Epithelial cell of prostate (primary cell): ENCODE measurements at places on chromosomes 13 and 19.

DNA sequence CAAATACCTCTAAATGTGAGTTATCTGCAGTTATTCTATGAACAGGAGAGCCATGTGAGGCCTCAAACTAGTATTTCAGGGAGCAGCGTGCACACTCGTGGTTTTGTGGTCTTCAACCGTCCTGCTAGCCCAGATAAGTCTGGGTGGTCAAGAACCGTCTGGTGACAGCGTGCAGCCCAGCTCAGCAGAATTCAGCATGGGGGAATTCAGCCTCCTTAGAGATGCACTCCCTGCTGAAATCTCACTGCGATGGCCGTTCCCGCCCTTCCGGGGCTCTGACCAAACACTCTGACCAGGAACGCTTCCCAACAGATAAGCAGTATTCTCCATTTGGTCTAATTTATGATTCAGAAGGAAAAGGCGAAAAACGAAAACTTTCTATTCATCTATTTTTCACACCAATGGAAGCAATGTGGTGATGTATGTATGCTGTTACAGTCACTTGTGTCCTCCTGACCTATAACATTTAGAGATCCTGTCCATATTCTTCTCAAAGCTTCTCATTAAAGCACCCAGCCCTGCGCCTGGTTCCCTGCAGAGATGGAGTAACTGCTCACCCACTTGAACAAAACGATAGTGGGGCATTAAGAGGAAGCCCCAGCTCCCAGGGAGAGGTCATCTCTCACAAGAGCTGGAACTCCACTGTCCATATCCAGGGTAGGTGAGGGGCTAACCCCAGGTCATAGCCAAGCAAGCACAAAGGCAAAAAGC, 2.9 kb downstream of the ANKRD27 start:
- no peak for DNase-seq

GRCh38 chr19:3281026-3281425, 56.6 kb downstream of the CELF5 start:
- no peak for DNase-seq

GRCh38 chr13:95235974-95236373, 65.3 kb downstream of the ABCC4 start:
- DNase-seq: no peak

GRCh38 chr13:50144246-50145160, 129.3 kb downstream of the KCNRG start:
- DNase-seq: no peak

DNA sequence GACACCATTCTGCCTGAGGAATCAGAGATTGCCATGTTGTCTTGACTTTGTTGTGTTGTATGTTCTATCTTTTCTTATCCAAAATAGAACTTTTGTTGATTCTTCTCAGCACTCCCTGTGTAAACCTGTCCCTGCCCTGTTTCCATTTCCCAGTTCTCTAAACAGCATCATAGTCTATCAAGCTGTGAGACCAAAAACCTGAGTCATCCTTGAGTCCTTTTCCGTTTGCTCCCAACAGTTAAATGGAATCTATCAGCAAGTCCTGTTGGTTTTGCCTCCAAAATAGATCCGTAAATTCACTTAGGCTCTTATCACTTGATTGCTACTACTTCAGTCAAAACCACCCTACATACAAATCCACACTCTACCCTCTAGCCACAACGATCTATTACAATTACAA, 667.1 kb downstream of the PCDH9 start:
- no peak for DNase-seq

DNA sequence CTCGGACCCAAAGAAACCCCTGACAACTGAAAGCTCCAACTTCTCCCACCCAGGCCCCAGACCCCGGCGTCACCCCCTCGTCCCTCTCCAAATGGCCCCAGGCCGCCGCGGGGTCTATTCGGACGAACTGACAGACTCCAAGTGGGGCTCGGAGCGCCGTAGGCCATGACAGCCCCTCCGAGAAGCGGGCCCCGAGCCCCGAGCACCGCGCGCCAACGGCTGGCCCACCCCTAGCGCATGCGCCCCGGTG, 360 bp downstream of the DDX39A start:
- no peak for DNase-seq

DNA sequence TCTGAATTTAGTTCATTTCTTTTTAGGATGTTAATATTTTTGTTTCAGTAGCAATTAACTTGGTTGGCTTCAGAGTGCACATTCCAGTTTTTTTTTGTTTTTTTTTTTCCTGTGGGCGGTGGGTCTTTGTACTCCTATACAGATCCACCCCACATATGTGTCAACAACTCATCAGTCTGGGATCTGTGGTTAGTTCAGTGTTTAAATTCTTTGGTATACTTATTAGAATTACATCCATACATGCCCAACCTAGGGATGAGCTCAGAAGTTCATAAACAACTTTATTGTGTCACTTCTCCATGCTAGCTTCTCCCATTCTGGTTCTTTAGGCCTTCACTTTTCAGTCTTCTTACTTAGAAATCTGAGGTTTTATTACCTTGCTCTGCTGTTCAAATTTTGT, 50.9 kb downstream of the PCCA start:
- DNase-seq: no peak

- DNase-seq: no peak
Measured at GRCh38 chr19:28858933-28859332, 354.0 kb downstream of the UQCRFS1 start.

DNA sequence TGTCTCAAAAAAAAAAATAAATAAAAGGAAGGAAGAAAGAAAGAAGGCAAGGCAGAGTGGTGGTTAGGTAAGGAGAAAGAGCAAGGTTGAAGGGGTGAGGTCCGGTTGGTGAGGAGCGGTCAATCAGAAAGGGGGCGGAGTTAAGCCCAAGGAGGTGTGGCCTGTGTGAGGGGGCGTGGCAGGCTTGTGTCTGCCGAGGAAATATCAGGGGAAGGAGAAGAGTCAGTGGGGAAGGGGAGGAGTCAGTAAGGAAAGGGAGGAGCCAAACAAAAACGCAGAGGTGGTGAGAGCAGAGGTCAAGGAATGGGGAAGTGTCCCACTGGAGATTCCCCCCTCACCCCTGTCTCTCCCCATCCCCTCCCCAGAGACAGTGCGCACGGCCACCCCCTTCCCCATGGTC, 5.9 kb downstream of the CACNG7 start:
- DNase-seq: no peak

DNA sequence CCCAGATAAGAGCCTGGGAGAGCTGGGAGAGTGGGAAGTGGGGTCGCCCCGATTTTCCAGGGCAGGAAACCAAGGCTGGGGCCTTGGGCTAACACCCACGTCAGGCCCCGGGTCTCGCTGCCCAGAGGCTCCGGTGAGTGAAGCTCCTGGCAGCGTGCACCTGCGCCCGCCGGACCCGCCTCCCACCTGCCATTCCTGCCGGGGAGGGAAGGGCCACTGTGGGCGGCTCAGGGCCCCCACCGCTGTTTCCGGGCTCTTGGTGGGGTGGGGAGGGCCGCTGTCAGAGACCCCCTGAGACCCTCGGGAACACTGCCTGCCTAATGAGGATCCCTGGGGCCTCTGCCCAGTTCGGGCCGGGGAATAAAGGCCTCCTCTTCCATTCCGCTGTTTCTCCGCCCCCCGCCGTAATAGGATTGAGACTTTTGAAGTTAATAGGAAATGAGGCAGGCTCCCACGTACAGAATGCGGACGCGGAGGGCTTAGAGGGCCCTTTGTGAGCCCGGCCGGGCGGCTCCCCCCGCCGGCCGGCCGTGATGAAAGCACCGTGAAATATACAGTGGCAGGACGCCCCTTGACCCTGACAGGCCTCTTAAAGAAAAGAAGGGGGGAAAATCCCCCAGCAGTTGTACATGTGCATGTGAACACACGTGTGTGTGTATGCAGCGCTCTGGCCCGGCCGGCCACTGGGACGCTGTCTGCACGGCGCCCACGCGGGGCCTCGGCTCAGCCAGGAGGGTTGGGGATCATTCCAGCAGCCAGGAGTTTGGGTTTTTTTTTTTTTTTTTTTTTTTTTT, 33.2 kb downstream of the EFNA2 start:
- DNase-seq: no peak

GRCh38 chr13:26502826-26503225, 54.7 kb upstream of the WASF3 start:
- no peak for DNase-seq

DNA sequence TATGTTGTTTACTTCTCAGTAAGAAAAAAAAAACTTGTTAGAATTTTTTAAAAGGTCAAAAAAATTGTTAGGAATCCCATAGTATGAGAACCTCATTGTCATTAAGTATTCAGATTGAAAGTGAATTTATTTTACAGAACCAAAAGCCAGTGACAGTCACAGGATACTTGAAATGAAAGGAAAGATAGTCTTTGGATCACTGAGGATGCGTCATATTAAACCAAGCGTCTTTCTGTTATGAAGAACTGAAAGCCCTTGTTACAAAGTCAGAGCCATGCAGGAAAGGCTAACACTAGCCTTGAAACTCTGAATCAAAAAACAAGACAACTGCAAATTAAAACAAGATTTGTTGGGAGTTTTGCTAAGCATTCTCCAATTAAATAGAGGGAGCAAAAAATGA, 1348.0 kb upstream of the SLC10A2 start:
- DNase-seq: no peak

DNA sequence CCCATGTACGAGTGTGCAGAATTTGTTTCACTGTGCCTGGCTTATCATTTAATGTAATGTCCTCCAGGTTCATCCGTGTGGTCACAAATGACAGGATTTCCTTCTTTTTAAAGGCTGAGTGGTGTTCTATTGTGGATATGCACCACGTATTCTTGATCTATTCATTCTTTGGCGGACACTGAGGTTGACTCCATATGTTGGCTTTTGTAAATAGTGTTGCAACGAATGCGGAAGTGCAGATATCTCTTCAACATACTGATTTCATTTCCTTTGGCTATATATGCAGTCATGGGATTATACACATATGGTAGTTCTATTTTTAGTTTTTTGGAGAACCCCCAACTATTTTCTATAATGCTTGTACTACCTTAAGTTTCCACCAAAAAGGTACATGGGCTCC, 13.0 kb downstream of the OR7A5 start:
- no peak for DNase-seq

- no peak for DNase-seq
Measured at GRCh38 chr13:21625366-21625765, 21.4 kb upstream of the MICU2 start.

DNA sequence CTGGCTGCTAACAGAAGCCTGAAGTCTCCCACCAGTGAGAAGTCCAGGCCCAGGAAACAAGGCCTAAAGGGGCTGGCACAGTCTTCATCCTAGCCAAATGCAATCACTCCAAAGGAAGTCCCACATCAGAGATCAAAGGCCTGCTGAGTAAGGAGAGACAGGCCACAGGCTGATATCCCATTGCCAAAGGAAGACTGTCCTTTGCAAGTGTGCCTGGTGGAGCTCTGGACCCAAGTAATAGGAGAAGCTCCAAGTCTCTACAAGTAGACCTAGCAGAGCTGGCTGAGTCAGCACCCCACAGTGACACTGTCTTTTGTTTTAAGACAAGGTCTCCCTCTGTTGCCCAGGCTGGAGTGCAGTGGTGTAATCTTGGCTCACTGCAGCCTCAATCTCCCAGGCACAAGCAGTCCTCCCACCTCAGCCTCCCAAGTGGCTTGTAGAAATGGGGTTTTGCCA, 4.5 kb downstream of the DBP start:
- DNase-seq: no peak

- no peak for DNase-seq
Measured at GRCh38 chr13:46039411-46040182, 12.9 kb downstream of the ZC3H13 start.

DNA sequence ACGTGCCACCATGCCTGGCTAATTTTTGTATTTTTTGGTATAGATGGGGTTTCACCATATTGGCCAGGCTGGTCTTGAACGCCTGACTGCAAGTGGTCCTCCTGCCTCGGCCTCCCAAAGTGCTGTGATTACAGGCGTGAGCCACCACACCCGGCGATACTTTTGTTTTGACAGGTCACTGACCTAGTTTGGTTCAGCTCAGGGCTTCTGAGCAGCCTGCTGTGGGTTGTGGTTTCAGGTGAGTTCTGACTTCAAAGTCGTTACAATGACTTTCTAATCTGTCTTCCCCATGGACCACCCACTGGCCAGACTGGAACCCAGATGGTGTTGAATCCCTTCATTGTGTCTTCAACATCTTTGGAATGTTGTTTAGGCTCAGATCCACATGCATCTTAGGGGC, 73.8 kb downstream of the TRPM4 start:
- no peak for DNase-seq

- peak; percentile 54 for DNase-seq
Measured at GRCh38 chr13:74870865-74871264, 611.1 kb downstream of the TBC1D4 start.

- no peak for DNase-seq
Measured at GRCh38 chr13:30289533-30289932, 17.8 kb downstream of the KATNAL1 start.

DNA sequence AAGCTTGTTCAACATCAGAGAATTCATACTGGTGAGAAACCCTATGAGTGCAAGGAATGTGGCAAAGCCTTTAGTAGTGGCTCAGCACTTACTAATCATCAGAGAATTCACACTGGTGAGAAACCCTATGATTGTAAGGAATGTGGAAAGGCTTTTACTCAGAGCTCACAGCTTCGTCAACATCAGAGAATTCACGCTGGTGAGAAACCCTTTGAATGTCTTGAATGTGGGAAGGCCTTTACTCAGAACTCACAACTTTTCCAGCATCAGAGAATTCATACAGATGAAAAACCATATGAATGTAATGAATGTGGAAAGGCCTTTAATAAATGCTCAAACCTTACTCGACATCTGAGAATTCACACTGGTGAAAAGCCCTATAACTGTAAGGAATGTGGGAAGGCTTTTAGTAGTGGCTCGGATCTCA, 25.2 kb downstream of the ZNF383 start:
- DNase-seq: no peak

GRCh38 chr19:14775869-14776586, 2.3 kb downstream of the ADGRE2 start:
- no peak for DNase-seq

DNA sequence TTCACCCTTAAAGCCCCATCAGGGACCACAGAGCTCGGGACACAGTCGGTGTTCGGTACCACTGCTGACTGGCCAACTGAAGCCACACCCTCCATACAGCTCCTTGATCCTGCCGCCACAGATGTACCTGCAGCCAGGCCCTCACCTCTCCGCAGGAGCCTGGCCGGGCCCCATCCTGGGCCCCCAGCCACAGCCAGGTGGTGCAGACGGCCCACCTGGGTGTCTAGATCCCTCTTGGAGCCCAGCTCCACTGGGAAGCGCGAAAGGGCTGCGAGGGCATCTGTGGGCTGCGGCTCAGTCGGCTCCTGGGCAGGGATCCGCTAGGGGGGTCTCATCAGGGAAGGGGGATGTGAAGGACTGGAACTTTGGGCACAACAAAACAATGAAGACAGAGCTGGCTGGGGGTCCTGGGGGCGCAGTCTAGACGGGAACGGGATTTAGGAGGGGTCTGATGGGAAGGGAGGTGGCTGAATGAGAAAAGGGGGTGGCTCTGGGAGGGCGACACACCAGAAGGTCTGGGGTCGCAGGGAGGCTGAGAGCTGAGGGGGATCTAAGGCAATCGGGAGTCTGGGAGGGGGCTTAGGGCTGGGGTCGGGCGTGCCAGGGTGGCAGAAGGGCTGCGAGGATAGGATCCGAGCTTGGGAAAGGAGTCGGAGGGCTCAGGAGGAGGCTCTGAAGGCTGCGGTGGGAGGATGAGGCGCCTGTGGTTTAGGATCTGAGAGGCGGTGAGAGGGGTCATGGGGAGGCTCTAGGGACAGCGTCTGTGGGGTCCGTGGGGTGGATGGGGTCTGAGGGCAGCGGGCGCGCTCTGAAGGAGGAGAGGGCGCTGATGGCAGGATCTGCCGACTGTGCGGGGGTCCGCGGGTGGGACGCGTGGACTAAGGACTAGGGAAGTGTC, 15.8 kb downstream of the PRODH2 start:
- DNase-seq: no peak

GRCh38 chr13:70723732-70724131, 615.5 kb upstream of the KLHL1 start:
- DNase-seq: no peak
